Activated CD8-positive, alpha-beta memory T cell treated with anti-CD3 and anti-CD28 coated beads, Interleukin-2, amount 50 U/mL, for 48 hours (primary cell): ENCODE measurements at places on chromosomes 1 and 21.
A peak's percentile ranks its signal among the peaks of the same experiment; 100 is the strongest.

DNA sequence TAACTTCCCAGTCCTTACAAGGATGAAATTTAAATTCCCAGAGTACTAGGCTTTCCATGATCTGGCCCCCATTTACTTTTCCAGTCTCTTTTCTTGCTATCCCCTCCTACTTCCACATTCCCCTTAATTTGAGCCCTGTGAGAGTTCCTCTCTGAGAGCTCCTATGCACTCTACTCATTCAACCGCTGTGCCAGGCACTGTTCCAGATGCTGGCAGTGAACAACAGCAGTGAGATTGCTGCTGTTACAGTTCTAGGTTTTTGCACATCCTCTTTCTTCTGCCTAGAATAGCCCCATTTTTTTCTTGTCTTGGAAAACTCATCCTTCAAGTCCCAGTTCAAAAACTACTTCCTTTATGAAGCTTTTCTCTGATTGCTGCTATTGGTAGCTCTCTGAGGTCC, 18.8 kb downstream of the ATF6 start:
- no peak for DNase-seq

- no peak for DNase-seq
Observed at GRCh38 chr1:30783256-30783915, 25.8 kb upstream of the LAPTM5 start.

DNA sequence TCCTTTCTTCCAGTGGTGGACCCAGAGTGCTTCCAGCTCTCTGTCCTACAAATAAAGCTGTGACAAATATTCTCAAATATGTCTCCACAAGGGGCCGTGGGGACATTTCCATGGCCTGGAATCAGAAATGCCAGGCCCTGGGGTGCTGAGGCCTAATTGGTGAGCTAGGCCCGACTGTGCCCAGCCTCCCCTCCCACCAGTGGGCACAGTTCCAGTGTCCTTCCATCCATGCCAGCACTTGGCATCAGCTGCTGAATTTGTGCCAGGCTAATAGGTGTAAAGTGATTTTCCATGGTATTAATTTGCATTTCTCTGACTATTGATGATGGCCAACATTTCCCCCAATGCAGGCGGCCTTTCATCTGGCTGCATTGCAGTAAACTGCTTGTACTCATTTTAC, 48.5 kb upstream of the B3GALT5 start:
- DNase-seq = no peak

DNA sequence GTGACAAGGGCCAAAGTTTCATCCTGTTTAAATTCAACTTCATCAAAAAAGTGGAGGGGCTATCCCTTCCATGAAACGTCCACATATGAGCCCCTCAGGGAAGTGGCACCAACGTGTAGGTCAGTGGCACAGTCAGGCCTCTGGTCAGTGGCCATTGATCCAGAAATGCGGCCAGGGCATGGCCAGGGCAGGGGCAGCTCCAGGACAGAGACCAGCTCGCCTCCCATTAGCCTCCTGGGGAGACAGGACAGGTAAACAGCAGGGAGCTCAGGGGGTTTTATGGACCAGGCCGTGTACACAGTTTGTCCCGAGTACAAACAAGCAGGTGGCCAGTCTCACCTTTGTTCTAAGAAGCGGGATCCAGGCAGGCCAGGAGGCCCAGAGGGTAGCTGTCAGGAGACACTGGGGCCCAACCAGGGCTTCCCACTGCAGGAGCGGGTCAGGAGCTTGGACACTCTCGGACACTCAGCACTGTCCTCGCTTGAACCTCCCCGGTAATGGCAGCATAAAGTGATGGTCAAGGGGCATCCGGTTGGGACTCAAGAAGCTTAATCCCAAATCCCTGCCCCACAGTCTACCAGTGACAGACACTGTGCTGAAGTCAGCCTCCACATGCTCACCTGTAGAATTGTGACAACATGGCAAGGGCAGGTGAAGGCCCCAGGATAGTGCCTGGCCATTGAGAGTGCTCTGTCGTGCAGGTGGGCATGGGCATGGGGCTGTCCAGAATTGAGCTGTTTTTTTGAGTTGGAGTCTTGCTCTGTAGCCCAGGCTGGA, 144.1 kb upstream of the ERRFI1 start:
- DNase-seq = no peak

GRCh38 chr1:1910651-1911331, 4.3 kb upstream of the CALML6 start:
- DNase-seq = no peak

DNA sequence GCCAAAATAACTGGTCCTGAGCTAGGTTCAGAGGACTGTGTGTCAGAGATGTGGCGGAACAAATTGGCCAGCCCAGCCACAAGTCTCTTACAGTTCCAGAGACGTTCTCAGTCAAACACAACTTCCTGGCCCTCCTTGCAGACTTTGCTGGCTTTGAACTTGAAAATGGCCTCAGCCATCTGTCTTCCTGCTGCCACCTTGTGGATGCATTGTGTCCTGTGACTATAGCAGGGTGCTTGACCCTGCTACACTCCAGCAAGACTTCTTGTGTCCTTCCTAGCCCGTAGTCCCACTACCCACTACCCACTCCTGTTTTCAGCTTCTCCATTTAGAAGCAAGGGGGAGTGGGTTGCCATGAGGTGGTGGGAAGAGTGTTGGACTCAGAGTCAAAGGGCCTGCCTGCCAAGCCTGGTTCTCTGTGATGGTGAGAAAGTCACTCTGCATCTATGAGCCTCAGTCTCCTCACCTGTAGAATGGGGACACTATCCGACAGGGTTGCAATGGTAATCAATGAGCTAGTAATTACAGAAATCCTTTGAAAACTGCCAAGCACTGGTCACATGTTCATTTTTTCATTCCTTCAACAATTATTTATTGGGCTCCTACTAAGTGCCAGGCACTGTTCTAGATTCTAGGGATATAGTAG, 109.9 kb downstream of the IGSF21 start:
- DNase-seq = no peak

- no peak for DNase-seq
Observed at GRCh38 chr21:27584256-27584655, 617.4 kb upstream of the ADAMTS5 start.

- DNase-seq = no peak
Observed at GRCh38 chr1:96837057-96837780, 115.6 kb downstream of the PTBP2 start.

GRCh38 chr1:229127301-229127700, 143.6 kb upstream of the RAB4A start:
- DNase-seq = peak; percentile 58

- no peak for DNase-seq
Observed at GRCh38 chr1:184953600-184954219, 20.6 kb downstream of the NIBAN1 start.

GRCh38 chr1:38858833-38859560, 575 bp downstream of the RRAGC start:
- DNase-seq = peak; percentile 79

DNA sequence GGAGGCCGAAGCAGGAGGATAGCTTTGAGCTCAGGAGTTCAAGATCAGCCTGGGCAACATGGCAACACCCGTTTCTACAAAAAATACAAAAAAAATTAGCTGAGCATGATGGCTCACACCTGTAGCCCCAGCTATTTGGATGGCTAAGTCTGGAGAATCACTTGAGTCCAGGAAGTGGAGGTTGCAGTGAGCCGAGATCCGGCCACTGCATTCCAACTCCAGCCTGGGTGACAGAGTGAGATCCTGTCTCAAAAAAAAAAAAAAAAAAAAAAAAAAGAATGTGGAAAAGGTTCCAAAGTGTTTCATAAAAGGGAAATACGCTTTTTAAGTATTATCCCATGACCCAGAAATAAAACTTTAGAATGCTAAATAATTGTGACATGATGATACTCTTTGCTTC, 8.0 kb downstream of the S1PR1 start:
- DNase-seq = no peak

DNA sequence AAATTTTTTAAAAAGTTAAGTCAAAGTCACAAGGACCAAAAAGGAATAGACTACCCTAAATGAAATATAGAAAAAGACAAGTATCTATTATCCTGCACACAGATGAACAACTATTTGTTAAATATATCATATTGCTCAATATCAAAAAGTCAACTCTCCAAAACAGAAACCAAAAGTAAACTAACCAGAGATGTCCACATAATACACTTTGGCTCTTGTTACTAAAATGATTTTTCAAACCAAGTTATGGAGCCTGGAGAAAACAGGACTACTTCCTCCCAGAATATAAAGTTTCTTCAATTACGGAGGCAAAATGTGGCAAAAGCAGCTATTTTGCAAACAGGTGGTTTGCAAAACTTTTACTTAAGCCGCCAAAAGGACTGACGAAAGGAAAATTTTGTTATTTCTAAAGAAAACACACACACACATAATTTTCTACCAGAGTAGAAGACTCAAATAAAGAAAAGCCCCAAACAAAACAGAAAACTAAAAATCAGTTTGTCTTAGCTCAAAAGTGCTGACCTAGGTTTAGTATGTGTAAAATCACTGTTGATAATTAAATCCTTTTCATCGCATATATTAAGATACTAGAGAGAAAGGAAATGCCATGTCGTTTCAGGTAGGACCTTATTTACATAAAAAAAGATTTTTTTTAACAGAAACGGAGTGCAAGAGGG, 1.1 kb downstream of the DPYD start:
- DNase-seq = no peak

- no peak for DNase-seq
Observed at GRCh38 chr1:27602462-27603308, 1.3 kb downstream of the AHDC1 start.

- DNase-seq = no peak
Observed at GRCh38 chr1:77866296-77866695, 22.1 kb upstream of the NEXN start.

DNA sequence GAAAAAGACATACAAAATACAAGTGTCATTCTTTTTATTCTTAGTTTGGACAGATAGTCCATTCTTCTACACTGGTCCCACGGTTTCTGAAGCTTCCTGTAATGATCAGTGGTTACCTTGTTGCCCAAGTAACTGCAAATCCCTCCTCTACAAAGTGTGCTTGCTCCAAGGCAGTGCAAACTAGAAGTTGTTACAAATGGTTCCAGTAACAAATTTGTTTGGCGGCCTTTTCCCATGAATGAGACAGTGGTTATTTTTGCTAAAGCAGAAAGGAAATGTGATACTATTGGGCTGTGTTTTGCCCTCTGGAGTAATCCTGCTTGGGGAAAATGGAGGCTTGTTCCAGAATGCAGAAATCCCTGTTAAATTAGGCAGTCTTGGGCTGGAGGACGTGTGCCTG, 8.9 kb downstream of the BACE2 start:
- no peak for DNase-seq

DNA sequence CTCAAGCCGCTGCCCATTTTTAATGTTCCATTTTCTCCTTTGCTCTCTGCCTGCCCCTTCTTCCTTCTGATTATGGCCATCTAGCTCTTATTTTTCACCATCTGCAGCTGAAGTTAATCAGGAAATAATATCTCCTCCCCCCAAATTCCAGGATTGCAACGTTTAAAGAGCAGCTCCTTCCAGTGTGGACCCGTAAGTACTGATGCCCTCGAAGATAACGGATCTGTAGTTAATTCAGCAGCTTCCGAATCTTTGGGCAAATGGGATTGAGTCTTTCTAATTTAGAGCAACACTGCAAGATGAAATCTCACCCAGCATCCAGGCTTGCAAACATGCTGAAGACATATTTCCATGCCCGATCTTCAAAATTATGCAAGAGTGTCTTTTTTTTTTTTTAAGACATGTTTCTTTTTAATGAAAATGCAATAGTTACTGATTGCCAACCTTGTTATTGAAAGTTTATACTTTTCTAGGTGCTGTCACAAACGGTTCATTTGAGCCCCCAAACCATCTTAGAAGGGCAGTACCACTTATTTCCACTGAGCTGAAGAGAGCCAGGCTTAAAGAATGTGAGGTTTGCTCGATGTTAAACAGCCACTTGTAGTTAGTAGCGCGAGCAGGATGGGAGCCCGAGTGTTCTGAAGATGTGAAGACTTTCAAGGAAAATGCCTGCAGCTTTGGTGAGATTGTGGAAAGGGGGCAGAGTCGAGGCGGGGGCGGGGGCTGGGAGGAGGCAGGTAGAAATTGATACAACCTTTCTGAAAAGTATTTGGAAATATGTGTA, 10.9 kb upstream of the RCAN3 start:
- no peak for DNase-seq

- DNase-seq = no peak
Observed at GRCh38 chr1:1357871-1358432, 403 bp downstream of the MXRA8 start.

DNA sequence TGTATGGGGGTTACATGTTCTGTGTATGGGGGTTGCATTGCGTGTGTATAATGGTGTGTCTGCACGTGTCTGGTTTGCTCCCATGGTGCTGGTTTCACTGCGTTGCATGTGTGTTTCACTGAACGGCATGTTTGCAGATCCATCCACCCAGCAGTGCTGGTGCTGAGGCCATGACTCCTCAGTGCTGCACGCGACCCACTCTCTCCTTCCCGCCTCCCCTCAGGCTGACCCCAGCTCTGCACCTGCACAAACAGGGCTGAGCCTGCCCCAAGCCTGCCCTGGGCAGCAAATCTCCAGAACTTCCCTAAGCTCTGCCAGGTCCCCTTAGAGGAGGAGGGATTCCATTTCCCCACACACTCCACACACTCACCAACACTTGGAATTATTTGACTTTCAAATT, 18.7 kb downstream of the ACTRT2 start:
- DNase-seq = no peak

DNA sequence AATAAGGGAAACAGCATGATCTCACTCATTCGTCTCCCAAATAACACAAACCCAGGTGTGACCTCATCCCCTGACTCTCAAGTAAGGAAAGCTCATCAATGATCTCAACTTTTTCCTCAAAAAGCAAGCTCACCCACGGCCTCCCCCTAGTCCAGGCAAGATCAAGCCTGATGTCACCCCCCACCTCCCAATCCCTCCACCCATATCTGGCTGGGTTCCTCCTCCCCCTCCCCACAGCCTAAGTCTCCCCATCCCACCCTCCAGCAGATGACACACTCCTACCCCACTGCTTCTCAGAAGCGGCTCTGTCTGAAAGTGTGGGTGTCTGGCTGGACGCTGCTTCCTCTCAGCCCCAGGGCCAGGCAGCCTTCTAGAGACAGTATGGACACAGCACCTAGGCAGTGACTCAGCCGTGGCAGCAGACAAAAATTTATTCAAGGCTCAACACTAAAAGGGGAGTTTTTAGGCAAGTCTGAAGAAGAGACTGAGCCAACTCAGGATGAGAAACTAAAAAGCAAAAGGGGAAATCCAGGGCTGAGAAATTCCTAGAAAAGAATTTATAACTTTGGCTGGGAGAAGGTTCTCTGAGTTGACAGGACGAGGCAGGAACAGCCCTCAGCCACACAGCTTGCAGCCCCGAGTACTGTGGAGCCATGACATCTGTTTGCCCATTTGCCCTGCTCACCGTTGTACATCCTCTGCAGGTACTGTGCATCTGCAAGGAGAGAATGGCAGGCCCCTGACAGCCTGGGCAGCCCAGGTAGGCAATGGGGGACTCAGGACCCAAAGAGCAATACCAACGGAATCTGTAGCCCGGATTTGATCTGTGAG, 81.6 kb upstream of the LRRC8D start:
- peak; percentile 71 for DNase-seq

GRCh38 chr1:244353551-244354091, 98.1 kb downstream of the ADSS2 start:
- DNase-seq = no peak

GRCh38 chr1:75487399-75487798, 123.5 kb downstream of the SLC44A5 start:
- DNase-seq = no peak

- DNase-seq = no peak
Observed at GRCh38 chr1:228125185-228125584, 14.9 kb upstream of the GUK1 start.
